ENCODE measurements at places on chromosomes 2 and 18. TPM values are rescaled to one million over a fixed set of nuclear protein-coding genes. Genes with fewer than 3 reads are reported as not detected.
A peak's percentile ranks its signal among the peaks of the same experiment; 100 is the strongest.

- H3K27me3 ChIP-seq: no peaks in the 10 kb centered on the region
- no peaks in the 10 kb centered on the region for H3K36me3 ChIP-seq
- no peak overlapping the region for H3K27ac ChIP-seq
- H3K4me1 ChIP-seq: peaks cover 26% of the 10 kb centered on the region
- no peak overlapping the region for H3K4me3 ChIP-seq
Observed at GRCh38 chr2:112831946-112832840, 4.4 kb downstream of the IL1B start.

DNA sequence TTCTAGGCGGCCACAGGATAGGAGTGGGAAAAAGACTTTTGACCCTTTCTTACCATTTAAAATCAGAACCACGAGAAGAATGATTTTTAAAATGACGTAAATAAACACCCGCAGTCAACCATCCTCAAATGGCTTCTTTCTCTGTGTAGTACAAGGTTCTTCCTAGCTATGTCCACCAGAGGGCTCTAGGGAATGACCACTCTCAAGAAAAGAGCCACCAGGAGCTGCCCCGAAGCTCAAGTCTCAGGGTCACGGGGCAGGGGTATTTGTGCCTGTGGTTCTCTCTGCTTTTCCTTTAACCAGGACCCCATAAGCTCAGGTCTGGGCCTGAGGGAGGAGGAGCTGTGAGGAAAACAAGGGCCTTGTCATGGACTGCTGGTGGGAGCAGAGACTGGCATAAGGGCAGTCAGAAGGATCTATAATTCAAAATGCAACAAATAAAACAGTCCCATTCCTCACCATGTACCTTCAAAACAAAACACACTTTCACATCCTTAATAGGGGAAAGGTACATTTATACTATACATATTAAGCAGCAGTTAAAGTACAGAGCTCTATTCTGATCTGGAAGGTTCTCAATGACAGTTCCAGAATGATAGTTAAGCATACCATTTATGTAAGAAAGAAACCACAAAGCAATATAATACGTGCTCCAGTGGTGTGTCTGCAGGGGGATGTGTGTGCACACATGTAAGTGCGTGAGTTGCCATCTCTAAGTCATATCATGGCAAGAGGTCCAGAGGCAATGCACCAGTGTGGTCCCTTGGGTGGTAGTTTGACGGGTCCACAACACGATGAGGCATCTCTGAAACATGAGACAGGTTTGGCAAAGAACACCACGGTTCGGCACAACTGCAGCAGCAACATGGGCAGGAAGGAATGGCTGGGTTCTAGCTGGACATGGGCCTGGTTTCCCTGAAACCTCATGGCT lies 18.6 kb downstream of the LYPD1 start:
- H3K36me3 ChIP-seq: no peaks in the 10 kb centered on the region
- H3K27ac ChIP-seq: no peak overlapping the region
- H3K4me1 ChIP-seq: no peaks in the 10 kb centered on the region
- no peaks in the 10 kb centered on the region for H3K27me3 ChIP-seq

GRCh38 chr18:77167251-77167650 lies 34.7 kb upstream of the MBP start:
- no peak overlapping the region for H3K27ac ChIP-seq
- no peak overlapping the region for H3K4me3 ChIP-seq
- no peaks in the 10 kb centered on the region for H3K27me3 ChIP-seq

GRCh38 chr2:60549928-60550177 lies 3.6 kb downstream of the BCL11A start:
- H3K36me3 ChIP-seq: peaks cover 31% of the 10 kb centered on the region

DNA sequence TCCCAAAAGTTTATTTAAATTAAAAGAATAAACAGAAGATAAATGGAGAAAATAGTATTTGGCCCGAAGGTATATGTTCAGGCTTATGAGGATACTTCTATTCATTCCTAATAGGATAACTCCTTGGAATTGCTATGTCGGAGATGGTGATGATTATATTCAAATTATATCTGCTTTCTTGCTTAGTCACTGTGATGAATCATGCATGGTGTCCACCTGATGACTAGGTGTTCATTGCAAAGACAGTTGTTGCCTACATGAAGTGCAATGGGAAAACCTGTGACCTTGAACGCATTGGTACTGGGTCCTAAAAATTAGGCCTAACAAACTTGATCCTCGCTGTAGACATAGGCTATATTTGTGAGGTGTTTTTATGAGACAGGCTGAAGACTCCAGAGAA lies 617.3 kb upstream of the ZEB2 start:
- no peaks in the 10 kb centered on the region for H3K36me3 ChIP-seq
- no peaks in the 10 kb centered on the region for H3K27me3 ChIP-seq
- no peak overlapping the region for H3K27ac ChIP-seq
- no peak for DNase-seq
- no peak overlapping the region for H3K4me3 ChIP-seq
- no peaks in the 10 kb centered on the region for H3K4me1 ChIP-seq

GRCh38 chr2:30155889-30156658 lies 9.3 kb downstream of the YPEL5 start:
- H3K4me1 ChIP-seq: peaks cover 18% of the 10 kb centered on the region

GRCh38 chr2:88350331-88351248 lies 101.9 kb downstream of the FOXI3 start:
- H3K4me3 ChIP-seq: peak overlapping the region; percentile 39
- DNase-seq: peak; percentile 72
- H3K27ac ChIP-seq: no peak overlapping the region
- H3K27me3 ChIP-seq: peaks cover 28% of the 10 kb centered on the region

DNA sequence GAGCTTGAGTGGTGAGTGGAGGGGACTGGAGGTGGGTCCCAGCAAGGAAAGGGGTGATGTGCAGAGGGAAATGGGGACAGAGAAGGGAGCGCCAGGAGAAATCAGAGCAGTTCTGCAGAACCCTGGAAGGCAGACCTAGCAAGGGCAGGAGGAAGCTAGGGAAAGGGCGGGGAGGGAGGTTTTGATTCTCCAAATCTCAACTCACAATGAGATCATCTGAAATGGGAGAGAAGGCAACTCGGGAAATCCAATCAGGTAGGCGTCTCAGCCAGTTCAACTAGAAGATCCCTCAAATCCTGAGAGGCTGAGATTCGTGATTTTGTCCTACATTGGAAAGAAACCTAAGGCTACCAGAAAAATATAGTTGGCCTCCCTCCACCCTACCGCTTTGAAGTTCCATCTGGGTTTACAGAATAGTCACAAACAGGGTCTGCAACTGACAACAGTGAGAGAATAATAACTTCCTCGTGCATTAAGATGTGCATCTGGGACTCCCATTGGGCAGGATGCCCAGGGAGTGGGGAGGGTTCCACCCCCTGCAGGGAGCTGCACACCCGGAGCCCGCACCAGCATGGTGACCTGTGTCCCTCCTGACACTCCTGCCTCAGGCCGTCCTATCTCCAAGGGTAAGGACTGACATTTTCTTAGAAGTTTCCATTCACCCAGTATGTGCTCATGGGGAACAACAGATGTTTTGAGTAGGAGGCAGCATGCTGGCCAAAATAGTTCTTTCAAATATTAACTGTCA lies 113.3 kb upstream of the ODC1 start:
- H3K36me3 ChIP-seq: no peaks in the 10 kb centered on the region
- no peaks in the 10 kb centered on the region for H3K27me3 ChIP-seq
- H3K27ac ChIP-seq: no peak overlapping the region
- no peaks in the 10 kb centered on the region for H3K4me1 ChIP-seq
- DNase-seq: no peak

GRCh38 chr2:134124047-134124753 lies 129.7 kb upstream of the MGAT5 start:
- H3K4me3 ChIP-seq: no peak overlapping the region
- no peaks in the 10 kb centered on the region for H3K27me3 ChIP-seq
- no peaks in the 10 kb centered on the region for H3K36me3 ChIP-seq
- DNase-seq: no peak

DNA sequence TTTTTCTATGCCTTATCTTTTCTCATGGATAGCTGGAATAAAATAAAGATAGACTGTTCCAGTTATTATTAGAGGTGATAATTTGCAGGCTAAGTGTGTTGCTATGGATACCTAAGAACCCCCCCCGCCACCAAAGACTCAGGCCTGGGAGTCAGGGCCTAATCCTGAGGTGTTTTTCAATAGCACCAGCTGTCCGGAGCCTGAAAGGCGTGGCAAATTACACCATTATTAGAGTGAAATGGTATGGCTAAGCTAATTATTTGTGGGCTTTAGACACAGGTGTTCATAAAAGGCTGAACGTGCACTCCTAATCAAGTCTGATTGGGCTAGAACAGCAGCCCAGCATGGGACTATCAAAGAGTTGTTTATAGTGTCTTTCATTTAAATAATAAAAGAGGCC lies 293.2 kb upstream of the DCC start:
- no peak overlapping the region for H3K27ac ChIP-seq
- no peak overlapping the region for H3K4me3 ChIP-seq
- no peak for DNase-seq
- H3K27me3 ChIP-seq: no peaks in the 10 kb centered on the region

DNA sequence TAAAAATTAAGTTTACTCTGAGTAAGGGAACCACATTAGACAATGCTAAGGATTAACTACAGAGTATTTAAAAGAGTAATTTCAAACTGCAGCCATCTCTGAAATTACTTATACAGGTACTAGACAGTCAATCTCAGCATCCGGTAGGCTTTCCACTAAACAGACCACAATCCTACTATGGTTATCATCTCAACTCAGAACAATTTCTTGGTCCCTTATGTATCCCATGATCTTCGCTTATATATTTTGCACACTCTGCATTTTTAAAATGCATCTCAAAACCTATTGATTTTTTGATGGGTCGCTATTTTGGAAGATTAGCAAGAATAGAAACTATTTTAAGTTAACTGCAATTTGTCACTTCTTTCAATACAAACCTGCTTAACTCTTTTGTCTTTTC lies 1.4 kb downstream of the PPP4R1 start:
- peak overlapping the region; percentile 50 for H3K4me3 ChIP-seq
- DNase-seq: no peak
- peaks cover 16% of the 10 kb centered on the region for H3K4me1 ChIP-seq
- H3K27ac ChIP-seq: peak overlapping the region; percentile 76
- no peaks in the 10 kb centered on the region for H3K27me3 ChIP-seq
- H3K36me3 ChIP-seq: peaks cover 7% of the 10 kb centered on the region

The SLC9A4 gene
- polyA plus RNA-seq: not detected

The RAB11FIP5 gene
- 1.8 TPM for polyA plus RNA-seq

The THUMPD2 gene
- 11.6 TPM for polyA plus RNA-seq

The RAD51AP2 gene
- polyA plus RNA-seq: not detected

Measured in B cell (primary cell).